Pancreas (tissue), 10 donors: ENCODE measurements at places on chromosomes 7 and 10.

GRCh38 chr7:100266576-100267354, 40.7 kb upstream of the SPDYE3 start:
- DNase-seq: no peak

- no peak for DNase-seq
These were observed 436.2 kb upstream of the IGFBP3 start for GRCh38 chr7:46357290-46357689.

DNA sequence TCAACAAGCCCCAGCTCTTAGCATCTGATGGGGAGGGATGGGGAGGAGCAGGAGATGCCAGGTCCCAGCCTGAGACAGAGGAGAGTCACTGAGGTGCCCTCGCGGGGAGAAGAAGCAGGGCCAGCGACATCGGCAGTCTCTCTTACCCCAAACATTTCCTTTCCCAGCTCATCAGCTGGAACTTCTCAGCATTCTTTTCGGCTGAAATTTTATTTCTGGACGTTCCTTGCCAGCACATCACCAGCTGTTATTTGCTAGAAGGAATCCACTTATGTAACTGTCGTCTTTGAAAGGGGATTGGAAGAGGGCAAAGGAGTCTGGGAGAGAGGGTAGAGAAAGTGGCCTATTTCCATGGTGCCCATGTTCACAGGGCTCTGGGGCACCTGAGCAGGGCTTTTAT, 101.0 kb upstream of the SHH start:
- DNase-seq: no peak

DNA sequence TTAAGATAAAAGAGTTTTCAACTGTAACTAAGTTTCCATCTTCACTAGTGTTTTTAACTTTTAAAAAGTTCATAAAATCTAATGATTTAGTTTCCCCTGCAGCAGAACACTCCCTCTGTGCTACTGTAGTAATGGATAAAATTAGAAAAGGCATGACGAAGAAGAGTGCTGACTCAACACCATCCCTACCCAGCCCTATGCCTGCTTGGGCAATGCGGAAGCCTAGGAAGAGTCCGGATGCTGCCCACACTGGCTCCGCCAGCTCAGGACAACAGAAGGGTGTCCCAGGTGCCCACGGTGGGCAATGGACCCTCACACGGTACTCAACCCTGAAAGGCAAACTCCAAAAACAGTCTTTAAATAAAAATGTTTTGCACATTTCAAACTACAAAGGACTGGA, 118.2 kb downstream of the LARP4B start:
- no peak for DNase-seq

GRCh38 chr7:28623105-28623730, 210.9 kb downstream of the CREB5 start:
- no peak for DNase-seq

- DNase-seq: no peak
These were observed 33.3 kb upstream of the PON1 start for GRCh38 chr7:95357623-95358022.

DNA sequence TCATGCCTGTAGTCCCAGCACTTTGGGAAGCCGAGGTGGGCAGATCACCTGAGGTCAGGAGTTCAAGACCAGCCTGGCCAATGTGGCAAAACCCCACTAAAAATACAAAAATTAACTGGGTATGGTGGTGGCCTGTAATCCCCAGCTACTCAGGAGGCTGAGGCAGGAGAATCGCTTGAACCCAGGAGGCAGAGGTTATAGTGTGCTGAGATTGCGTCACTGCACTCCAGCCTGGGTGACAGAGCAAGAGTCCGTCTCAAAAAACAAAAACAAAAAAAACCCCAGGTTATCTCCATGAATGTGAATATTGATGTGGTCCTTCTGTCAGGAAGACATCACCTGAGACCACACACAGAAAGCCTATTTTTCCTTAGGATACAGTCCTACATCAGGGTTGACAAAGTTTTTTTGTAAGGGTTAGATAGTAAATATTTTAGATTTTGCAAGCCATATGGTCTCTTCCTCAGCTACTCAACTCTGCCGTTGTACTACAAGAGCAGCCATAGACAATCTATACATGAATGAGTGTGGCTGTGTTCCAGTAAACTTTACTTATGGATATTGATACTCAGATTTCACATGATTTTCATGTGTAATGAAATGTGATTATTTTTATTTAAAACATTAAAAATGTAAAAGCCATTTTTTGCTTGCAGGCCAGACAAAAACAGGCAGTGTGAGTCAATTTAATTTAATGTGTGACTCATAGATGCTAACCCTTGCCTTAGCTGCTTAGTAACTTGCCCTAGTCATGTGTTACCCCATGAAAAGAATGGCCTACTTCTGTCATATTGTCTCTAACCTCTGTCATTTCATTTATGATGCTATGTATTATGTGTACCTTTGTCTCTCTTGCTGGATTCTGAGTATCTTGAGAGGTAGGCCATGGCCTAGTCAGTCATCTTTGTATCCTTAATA, 78.1 kb downstream of the TPST1 start:
- DNase-seq: no peak

DNA sequence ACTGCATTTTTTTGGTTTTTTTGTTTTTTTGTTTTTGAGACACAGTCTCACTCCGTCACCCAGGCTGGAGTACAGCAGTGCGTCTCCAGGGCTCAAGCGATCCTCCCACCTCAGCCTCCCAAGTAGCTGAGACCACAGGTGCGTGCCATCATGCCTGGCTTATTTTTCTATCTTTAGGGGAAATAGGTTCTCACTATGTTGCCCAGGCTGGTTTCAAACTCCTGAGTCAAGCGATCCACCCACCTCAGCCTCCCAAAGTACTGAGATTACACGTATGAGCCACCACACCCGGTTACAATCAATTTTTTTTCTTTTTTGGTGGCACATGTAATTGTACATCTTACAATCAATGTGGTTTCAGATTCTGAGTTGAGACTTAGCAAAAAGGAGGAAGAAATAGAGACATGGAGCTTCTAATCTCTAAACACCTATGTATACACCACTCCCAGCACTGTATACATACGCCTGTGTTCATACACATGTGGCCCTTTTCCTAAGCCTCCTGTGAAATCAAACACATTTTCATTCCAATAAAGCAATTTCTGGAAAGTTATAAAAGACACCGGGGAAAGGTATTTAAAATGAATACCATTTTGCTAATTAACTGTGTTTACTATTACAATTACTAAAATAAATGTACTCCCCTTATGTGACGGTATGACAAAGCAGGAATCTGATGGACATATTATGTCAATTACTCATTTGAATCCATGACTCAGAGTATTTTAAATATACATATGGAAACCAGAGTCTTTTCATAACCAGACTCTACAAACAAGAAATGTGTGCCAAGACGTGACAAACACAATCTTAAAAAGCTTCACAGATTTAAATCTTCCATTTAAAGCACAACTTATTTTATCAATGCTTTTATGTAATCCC, 40.9 kb downstream of the SMURF1 start:
- DNase-seq: no peak

DNA sequence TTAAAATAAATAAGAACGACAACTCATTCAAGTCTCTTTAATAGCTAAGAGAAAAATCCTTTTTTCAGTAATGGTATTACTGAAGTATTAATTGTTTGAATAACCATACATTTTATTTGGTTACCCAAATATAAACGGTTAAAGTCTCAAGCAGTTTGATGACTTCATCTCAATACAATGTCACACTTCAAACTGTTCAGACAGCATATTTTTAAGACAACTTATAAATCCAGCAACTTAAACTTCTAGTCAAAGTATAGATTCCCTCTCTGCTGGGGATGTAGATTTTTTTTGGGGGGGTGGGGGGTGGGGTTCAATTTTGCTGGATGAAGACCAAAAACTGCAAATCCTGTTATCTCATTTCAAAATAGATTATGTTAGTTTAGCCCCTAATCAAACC, 42.0 kb downstream of the GNA12 start:
- no peak for DNase-seq

DNA sequence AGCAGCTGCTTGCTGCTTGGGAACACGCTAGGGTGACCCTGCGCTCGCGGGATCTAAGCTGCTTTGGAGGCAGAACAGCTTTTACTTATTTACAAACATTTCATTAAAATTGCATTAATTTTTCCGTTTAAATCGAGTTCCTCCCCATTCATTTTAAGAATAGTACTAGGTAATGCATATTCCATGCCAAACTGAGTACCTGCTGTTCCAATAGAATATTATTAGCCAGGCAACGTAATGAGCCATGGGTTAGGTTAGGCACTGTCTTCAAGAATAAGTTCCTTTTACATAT, 860 bp downstream of the EXOC6 start:
- DNase-seq: no peak
